ENCODE measurements at places on chromosomes 13 and 19. TPM values are rescaled to one million over a fixed set of nuclear protein-coding genes. Genes with fewer than 3 reads are reported as not detected.

The FGF14 gene
- under 0.01 TPM for total RNA-seq

The PRR20A gene
- not detected for total RNA-seq

The CGB3 gene
- not detected for total RNA-seq

The DBP gene
- 5.5 TPM for total RNA-seq

The ZNF90 gene
- 4.7 TPM for total RNA-seq

The PTH2 gene
- total RNA-seq = not detected

The CEACAM20 gene
- not detected for total RNA-seq

The OR10H1 gene
- not detected for total RNA-seq

The HIPK4 gene
- under 0.01 TPM for total RNA-seq

The HOOK2 gene
- 73.5 TPM for total RNA-seq

The CLEC11A gene
- total RNA-seq = under 0.01 TPM

The TMEM238 gene
- total RNA-seq = 2.3 TPM

The PLVAP gene
- total RNA-seq = not detected

The CDC42EP5 gene
- 17.7 TPM for total RNA-seq

The NFIX gene
- total RNA-seq = 4.1 TPM

The TRPC4 gene
- total RNA-seq = not detected

The TNFSF9 gene
- total RNA-seq = 4.1 TPM

The B3GNT8 gene
- 3.4 TPM for total RNA-seq

The ATP1A3 gene
- under 0.01 TPM for total RNA-seq

The TYROBP gene
- total RNA-seq = not detected

The ATCAY gene
- total RNA-seq = not detected

The HTR2A gene
- not detected for total RNA-seq

Data from nasal cavity respiratory epithelium epithelial cell of viscerocranial mucosa (primary cell).